ENCODE measurements at places on chromosomes 5 and 9.
A peak's percentile ranks its signal among the peaks of the same experiment; 100 is the strongest.

DNA sequence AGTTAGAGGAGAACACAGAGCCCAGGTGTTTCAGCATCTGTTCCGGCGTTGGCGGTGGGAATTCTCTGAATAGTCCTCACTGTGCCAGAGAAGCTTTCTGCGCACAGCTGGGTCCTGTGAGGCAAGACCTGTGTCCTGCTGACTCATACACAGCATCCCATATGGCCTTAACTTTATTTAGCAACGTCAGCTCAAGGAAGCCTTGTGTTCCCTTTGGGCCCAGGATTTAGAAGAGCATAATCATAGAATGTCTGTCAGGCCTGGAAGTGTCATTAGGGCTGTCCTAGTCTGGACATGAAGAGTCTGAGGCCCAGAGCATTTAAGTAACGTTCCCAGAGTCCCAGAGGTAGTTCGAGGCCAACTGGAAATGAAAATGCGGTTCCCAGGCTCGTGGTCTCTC is 188.6 kb upstream of the DMRT1 start:
- no peak for DNase-seq

GRCh38 chr5:34412736-34413135 is 243.4 kb upstream of the RAI14 start:
- no peak for DNase-seq

DNA sequence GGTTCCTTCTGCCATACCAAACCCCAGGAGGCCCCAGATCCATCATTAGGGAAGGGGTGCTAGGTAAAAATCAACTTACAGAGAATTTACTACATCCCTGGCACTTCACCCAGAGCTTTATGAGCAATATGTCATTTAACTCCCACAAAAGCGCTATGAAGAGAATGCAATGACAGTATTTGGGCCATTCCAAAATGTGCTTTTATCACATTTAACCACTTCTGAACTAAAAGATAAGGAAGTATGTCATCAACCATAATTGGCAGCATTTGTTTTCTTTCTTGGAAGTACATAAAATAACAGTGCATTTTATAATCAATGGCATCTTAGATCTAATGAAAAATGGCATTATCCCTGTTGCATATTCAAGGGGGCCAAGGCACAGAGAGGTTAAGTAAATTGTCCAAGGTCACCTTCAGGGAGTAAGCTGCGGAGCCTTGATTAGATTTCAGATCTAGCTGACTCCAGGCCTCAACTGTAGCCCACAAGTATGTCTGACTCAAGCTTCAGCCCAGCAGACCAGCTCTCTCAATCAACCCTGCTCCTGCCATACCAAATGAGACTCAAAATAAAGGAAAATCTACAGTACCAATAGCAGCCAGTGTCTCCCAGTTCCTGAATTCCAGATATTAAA is 16.5 kb downstream of the SH3TC2 start:
- no peak for DNase-seq

DNA sequence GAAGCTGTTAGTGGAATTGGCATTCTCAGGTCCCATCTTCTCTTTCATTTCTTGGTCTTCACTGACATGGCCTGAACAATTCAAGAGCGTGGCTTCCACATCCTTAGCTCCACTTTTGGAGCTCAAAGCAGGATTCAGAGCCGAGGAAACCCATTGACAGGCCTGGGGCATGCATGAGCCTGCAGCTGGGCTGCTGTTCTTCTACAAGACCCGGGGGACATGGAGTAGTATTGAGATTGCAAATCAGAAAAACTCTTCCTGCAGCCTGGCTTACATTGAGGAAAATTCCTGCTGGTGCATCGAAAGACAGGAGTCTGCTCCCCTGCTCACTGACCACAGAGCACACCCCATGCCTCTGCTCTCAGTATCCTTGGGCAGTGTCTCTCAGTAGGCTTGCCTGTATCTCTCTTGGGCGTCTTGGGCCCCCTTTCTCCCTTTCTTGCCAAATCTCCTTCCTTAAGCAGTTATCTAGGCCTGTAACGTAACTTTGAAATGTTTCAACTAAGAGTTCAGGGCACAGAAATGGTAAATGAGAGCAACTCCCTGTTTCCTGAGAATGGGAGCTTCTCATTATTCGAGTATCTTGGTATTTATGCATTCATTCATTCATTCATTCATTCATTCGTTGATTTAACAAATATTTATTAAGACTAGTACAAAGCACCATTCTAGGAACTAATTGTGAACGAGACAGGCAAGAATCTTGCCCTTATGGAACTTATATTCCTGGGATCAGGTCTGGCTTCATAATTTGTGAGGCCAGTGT is 603.6 kb upstream of the CLINT1 start:
- DNase-seq, result no peak

DNA sequence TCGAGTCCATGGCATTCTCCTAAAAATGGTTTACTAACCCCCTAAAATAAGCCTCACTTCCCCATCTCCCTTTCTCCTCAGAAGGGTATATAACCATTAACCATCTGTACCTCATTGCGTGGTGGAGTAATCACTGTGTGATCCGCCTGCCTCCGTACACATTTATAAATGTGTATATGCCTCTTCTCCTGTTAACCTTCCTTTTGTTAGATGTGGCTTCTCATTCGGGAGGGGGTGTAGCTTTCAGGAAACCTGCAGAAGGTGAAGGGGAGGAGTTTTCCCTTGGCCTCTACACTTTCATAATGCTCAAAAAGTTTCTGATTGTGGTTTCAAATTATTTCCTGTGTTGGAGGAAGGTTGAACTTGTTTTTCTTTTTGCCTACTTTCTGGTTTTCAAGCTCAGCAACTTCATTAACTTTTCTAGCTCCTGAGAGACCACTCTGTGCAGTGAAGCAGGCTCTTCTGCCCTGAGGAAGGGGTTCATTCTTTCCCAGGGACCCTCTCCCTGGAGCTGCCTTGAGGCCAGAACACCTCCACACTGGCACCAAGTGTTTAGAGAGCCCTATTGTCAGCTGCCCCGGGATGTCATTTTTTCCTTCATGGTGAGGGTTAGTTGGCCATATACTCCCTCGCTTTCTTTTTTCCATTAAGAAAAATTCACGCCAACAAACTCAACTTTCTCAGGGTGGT is 46.9 kb downstream of the RASGRF2 start:
- DNase-seq, result peak; percentile 59

GRCh38 chr9:137465720-137466388 is 6.7 kb upstream of the NSMF start:
- DNase-seq, result no peak

- no peak for DNase-seq
These were observed 176.5 kb upstream of the TLE4 start for GRCh38 chr9:79395228-79395627.

- peak; percentile 41 for DNase-seq
These were observed 21.6 kb downstream of the LNPEP start for GRCh38 chr5:96957254-96958049.

- no peak for DNase-seq
These were observed 212.0 kb downstream of the ADAMTS12 start for GRCh38 chr5:33679791-33680190.

- DNase-seq, result no peak
These were observed 46.1 kb upstream of the NEURL1B start for GRCh38 chr5:172594867-172595466.

GRCh38 chr9:70954126-70954525 is 167.3 kb downstream of the TRPM3 start:
- no peak for DNase-seq

DNA sequence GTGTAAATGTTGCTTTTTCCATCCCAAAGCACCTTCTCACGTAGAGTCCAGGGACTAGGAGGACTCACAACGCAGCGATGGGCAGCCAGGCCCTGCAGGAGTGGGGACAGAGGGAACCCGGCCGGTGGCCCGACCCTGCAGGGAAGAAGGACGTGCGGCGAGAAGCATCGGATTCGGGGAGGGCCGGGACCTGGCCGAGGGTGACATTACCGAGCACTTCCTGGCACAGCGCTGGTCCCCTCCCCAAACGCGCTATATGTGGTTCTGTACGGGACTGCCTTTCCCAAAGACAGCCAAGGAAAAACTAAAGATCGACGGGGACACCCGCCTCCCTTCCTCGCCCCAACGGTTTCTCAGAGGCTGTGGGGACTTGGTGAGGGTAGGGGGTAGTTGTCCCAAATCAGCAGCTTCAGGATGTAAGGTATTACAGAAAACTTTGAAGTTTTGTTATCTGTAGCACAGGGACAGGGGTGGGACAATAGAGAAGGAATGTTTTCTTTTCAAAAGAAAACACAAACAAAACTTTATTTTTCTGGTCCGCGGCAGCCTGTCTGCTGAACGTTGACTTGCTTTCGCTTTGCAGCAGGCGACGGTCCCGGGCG is 887 bp upstream of the MAP3K1 start:
- DNase-seq, result peak; percentile 29

- DNase-seq, result no peak
These were observed 855.2 kb downstream of the MAT2B start for GRCh38 chr5:164360589-164360988.

- no peak for DNase-seq
These were observed 53.3 kb downstream of the UGCG start for GRCh38 chr9:111949919-111950318.

DNA sequence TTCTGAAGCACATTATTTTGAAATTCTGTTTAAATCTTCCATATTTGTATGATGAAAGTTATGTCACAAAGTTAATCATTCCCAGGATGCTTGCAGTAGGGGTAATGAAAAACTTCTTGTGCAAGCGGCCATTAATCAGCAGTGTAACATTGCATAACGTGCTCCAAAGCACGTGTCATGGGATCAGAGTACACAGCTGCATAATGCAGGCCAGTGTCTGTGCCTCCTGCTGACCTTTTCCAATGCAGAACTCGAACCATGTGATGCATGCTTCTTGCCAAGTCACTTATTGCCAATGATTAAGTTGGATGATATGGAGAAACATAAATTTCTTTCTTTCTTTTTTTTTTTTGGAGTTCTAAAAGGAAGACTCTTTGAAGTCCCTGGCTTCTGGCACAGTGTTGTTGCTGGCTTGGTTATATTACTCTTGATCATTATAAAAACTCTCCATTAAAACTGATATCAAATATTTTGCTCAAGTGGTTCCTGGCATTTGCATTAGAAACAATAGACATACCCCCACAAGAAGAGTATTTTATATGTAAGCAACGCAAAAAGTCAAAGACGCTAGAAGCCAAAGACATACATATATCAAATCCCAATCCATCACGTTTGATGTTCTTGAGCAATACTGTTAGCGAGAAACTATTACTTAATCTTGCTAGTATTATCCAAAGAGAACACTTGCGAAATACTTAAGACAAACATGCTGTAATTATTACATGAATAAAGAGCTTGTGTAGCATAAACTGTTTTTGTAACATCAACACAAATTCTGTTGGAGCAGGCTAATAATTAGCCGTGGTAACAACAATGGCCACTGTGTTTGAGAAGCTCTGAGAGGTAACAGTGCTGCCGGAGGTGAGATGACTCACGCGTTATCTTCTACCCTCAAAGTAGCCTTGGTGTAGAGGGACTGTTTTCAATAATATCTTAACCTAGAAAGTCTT is 164.2 kb downstream of the AUH start:
- DNase-seq, result no peak
